ENCODE measurements at places on chromosomes 5 and 9.

DNA sequence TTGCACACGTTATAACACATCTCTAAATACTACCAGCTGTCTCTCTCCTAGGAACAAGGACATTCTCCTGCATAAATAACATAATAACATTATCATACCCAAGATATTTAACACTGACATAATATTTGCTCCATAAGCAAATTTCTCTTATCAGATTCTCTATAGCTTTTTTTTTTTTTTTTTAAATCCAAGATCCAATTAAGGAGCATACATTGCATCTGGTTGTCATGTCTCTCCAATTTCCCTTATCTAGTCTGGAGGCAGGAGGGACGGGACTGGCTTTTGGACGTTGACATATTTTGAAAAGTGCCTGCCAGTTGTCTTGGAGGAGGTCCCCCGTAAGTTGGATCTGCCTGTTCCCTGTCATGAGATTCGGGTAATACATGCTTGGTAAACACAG is 76.6 kb downstream of the RAPGEF1 start:
- DNase-seq = no peak

DNA sequence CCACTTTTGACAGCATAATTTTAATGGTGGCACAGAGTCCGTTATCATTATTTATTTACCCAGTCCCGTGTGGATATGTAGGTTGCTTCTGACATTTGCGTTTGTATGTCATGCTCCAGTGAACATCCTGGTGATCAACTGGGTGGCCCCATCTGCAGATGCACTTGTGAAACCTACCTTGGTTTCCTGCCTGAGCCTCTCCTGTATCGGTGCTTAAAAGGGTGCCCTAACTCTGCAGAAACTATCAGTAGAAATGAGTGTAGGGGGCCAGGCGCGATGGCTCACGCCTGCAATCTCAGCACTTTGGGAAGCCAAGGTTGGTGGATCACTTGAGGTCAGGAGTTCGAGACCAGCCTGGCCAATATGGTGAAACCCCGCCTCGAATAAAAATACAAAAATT is 92.1 kb upstream of the IER5L start:
- DNase-seq = peak; percentile 54

DNA sequence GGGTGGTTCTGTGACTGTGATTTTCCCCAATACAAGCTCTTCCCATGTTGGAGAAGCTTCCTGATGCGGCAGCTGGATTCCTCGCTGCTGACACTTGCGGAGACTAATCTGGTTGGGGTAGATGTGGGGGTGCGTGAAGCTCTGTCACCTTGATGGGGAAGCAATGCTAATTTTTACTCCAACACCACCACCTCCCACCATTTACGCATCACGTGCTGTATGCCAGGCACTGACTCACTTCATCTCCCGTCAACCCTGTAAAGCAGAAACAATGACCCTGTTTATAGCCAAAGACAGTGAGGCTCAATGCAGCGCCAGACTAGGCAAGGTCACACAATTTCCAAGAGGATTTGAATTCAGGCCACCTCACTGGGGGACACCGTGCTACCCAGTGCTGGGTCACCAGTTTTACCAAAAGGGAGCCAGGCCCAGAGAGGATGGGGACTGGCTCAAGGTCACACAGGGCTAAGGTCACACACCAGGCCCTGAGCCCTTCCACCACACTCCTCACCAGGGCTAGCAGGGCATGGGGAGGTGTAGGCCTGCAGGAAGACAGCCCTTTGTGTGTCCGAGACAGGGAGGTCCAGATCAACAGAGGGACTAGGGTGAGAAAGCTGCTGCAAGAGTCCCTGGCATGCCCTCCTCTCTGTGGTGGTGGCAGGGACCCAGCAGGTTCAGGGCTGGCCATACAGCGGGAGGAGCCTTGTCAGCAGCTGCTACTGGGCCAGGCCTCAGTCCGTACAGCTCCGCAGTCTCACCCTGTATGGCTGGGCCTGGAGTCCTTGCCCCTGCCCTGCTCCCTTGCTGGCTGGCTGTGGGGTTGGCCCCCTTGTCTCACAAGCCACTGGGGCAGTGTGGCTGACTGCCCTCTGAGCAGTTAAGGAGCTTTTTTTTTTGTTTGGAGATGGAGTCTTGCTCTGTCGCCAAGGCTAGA is 3.3 kb downstream of the STKLD1 start:
- no peak for DNase-seq

GRCh38 chr9:94623253-94623652 is 16.1 kb downstream of the FBP1 start:
- peak; percentile 18 for DNase-seq
